ENCODE measurements at places on chromosomes 5 and 9.

GRCh38 chr5:145497052-145497451 lies 338.1 kb downstream of the PRELID2 start:
- DNase-seq, result no peak

- DNase-seq, result peak; percentile 7
Measured at GRCh38 chr9:123267481-123268198, 746 bp downstream of the STRBP start.

DNA sequence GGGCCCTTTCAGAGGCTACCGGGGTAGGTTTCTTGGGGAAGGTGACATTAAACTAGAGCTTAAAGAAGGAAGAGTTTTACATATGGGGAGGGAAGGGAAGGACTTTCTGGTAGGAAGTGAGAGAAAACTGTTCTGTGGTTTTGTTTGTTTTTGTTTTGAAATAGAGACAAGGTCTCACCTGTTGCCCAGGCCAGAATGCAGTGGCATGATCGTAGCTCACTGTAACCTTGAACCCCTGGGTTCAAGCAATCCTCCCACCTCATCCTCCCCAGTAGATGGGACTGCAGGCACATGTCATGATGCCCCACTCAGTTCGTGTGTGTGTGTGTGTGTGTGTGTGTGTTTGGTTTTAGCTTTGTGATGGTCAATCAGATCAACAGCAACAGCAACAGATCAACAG lies 37.4 kb upstream of the CNOT6 start:
- DNase-seq, result no peak

GRCh38 chr9:83281306-83282255 lies 218.6 kb upstream of the RASEF start:
- no peak for DNase-seq

GRCh38 chr5:20528471-20528870 lies 540.5 kb upstream of the CDH18 start:
- no peak for DNase-seq

- DNase-seq, result no peak
Measured at GRCh38 chr5:80128141-80128540, 93.0 kb downstream of the THBS4 start.

GRCh38 chr5:131171276-131171810 lies 599 bp downstream of the LYRM7 start:
- DNase-seq, result no peak

DNA sequence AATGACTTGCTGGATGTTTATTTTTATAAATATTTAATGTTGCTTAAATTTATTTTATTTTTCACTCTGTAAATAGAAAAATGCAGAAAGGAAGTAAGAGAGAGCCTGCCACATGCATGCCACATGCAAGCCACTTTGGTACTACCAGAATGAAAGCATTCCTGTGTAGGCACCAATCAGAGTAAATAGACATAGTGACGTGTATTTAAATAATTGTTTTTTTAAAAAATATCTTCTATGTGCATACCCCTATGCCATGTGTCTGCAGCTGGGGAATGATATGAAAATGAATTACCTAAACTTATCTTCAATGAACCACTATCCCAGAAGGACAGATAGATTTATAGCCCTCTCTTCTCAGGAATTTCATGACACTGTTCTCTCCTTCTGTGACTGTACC lies 651.5 kb upstream of the RIOK2 start:
- DNase-seq, result no peak

DNA sequence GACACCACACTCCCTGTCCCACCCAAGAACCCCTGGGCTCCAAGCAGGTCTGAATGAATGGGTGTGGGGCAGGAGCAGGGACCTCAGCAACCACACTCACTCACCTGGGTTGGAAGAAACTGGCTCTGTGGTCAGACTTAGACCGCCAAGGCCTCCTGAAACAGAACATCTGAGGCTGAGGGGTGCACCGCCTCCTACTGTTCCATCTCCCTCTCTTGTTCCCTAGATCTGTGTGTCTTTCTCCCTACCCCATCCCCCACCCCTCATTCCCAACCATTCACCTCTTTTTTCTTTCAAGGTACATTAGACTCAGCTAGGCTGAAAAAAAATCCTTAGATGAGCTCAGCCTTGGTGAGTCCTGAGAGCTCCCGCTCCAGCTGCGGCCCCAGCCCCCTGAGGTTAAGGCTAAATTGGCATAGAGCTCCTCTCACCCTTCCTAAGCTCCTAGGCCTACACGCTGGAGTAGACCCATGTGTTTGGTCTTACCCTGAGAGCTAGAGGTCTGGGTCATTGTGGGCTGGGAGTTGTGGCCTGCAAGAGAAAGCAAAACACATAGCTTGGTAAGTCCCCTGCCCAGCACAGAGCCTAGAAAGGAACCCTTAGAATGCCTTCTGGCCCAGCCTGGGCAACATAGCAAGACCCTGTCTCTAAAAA lies 4.8 kb downstream of the ECSCR start:
- peak; percentile 65 for DNase-seq

DNA sequence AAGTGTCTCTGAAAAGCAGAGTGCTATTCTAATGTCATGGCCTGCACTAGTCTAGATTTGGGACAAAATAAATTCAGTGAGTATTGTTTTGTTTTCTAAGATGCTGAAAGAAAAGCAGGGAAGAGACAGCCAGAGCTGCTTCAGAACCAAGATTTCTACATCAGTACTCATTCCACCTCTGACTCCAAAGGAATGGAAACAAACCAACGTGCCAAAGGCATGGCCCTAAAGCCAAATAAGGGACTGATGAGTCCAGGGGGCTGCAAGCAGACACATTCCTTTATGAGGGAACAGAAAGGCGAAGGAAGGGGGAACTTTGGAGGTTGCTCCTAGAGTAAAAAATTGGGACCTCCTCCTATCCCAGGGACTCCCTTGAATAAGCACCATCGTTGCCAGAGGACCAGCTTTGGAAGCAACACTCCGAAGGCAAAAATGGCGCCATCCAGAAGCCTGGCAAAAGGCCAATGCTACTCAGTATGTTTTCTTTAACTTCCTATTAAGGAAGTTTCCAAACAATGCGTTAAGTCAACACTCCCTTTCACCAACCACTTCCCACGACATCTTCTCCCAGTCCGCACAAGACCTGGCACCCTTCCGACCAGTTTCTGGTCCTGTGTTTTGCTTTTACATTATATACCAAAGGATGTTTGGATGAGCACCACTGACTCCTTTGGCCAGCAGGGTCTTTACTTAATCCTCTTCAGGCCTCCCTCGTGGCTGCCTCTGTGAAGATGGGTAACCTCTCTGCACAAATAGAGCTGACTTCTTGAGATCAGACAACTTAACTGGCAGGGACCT lies 31.6 kb downstream of the ADAM19 start:
- no peak for DNase-seq

GRCh38 chr9:112299514-112299913 lies 33.9 kb downstream of the PTBP3 start:
- DNase-seq, result no peak

DNA sequence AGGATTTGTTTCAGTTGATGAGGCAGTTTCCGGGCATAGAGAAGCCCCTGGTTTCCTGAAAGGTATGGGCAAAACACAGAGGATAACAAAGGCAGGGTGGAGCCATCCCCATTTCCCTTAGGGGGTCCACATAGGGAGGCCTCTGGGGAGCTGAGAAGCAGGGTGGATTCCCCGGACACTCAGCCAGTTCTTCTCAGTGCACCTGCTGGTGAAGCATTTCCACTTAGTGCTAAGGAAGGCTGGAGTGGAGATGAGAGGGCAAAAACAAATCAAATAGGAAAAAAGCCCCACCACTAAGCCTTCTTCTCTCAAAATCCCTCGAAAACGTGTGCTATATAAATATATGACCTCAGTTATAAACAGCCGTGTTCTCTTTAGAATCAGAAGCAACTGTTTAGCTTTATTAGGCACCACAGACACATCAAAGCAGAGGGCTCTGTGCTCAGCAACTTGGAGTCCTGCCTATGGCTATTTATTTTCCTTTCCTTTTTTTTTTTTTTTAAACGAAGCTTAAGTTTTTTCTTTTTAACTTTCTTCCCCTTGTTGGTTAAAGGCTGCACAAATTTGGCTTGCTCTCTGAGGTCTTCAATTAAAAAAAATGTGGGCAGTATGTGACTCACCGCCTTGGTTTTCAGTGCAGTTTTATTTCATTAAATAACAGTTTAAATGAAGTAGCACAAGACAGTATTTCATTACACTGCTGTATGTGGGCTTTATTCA lies 67.7 kb downstream of the PRDM6 start:
- DNase-seq, result no peak

- DNase-seq, result peak; percentile 25
Measured at GRCh38 chr9:35481347-35481975, 8.4 kb upstream of the RUSC2 start.

DNA sequence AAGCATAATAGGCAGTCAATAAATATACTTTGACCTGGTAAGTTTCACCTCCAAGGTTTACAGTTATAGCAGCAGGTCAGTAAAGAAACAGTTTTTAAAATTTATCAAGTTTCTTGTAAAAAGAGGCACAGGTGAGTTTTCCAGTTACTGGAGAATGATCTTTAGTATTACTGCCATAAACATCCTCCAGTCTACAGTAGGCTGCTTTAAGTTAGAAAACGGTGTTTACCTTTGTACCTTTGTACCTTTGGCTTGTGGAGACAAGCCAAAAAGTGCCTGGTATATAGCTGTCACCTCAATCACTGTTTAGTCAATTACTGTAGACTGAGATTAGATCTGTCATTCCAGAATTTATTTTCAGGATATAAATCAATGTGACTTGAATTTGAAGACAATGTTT lies 42.7 kb upstream of the SRFBP1 start:
- DNase-seq, result no peak

GRCh38 chr9:69798744-69799143 lies 21.9 kb upstream of the CFAP95 start:
- no peak for DNase-seq

DNA sequence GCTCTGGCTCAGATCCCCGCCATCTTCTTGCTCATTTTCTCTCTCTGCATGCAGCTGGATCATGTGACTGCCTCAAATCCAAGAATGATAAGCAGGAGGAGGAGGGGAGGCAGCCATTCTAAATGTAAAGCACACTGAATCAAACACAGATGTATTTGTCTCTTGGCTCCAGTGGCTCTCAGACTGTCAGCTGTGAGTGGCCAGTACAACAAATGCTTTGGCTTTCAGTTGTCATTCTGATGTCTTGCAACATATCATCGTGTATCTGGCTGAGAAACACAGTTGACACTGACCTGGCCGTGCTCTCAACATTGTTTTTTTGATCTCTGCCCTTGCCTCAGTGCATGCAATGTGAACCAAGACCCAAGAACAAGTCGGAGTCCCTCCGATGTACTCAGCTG lies 233.1 kb downstream of the ADAMTSL1 start:
- no peak for DNase-seq

DNA sequence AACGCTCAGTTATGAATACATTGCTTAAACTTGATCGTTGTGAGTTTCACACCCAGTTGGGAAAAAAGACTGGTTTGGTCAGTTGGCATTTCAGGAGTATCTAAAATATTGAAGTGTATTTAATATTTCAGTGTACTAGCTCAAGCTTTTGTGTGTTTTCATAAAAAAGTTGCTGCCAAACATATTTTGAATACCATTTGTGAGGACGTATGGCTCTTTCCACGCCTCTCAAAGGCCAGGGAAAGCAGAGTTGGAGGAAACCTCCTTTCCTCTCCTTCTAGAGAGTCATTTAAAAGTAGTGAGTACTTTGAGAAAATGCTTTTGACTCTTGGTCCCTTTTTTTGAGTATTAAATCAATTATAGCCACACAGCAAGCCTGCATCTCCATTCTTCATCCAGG lies 43.2 kb upstream of the ANKRD33B start:
- no peak for DNase-seq

GRCh38 chr5:106311230-106311915 lies 1359.4 kb downstream of the EFNA5 start:
- DNase-seq, result no peak

- DNase-seq, result no peak
Measured at GRCh38 chr5:135602882-135603721, 24.3 kb upstream of the CXCL14 start.

DNA sequence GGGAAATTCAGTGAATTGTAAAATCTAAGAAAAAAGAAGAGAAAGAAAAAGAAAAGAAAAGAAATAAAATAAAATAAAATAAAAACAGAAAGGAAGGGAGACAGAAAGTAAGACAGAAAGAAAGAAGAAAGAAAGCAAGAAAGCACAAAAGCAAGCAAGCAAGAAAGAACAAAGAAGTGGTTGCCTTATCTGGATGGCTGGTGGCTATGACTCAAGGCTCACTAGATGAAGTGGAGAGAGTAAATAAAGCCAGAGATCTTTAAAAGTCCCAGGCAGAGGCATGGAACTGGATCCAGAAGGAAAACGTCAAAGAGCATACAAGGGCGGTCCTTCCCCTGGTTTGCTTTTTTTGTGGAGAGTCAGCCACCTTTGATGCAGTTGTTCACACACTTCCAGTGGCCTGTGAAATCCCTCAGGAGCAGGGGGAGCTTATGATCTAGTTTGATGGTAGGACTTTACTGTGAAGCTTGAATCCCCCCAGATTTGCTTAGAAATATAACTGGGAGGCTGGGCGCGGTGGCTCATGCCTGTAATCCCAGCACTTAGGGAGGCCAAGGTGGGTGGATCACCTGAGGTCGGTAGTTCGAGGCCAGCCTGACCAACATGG lies 176.7 kb upstream of the HMHB1 start:
- no peak for DNase-seq

DNA sequence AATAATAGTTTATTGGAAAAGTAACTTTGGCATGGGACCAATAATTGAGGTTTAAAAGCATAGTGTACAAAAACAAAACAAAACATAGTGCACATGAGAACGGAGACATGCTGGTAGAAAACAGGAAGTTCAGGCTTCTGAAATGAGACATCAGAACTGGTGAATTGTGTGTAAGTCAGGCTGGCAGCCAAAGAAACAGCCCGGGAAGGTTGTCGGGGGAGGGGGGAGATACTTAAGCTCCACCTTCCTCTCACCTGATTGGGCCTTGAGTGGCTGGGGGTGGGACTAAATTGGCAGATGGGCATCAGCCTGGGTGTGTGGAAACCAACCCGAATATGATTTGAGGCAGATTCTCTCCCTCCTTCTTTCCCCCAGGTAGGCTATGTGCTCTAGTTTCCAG lies 256.3 kb downstream of the SMARCA2 start:
- DNase-seq, result peak; percentile 78

- DNase-seq, result no peak
Measured at GRCh38 chr5:53170746-53171349, 61.3 kb upstream of the MOCS2 start.

DNA sequence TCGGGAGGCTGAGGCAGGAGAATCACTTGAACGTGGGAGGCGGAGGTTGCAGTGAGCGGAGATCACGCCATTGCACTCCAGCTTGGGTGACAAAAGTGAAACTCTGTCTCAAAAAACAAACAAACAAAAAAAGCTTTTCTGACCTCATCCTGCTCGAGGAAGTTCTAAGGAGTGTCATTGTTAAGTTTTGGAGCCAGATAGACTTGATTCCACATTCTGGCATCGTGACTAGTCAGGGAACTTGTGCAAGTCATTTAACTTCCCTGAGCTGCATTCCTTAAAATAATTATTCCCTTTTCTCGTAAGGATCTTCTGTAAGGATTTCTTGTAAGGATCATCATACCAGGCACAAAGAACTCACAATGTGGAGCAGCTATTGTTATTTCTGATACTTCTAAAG lies 26.2 kb downstream of the SNX24 start:
- no peak for DNase-seq

DNA sequence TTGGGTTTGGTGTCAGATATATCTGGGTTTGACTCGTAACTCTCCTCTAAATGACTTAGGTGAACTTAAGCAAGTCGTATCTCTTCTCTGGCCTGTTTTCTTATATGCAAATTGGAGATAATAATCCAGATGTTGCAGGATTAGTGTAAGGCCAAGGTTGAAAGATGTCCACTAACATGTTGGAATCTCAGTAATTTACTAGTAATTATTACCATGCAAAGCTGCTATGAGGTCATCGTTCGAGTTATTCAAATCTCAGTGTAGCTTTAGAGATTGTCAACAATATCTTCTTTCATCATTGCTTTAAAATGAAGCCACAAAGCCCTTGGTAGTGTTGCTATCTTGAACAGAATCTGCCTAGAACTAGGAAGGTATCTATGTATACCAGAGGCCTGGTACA lies 437.7 kb upstream of the KLF4 start:
- no peak for DNase-seq

Measured in T-helper 2 cell (primary cell).